ENCODE measurements at places on chromosomes 1 and 21.

DNA sequence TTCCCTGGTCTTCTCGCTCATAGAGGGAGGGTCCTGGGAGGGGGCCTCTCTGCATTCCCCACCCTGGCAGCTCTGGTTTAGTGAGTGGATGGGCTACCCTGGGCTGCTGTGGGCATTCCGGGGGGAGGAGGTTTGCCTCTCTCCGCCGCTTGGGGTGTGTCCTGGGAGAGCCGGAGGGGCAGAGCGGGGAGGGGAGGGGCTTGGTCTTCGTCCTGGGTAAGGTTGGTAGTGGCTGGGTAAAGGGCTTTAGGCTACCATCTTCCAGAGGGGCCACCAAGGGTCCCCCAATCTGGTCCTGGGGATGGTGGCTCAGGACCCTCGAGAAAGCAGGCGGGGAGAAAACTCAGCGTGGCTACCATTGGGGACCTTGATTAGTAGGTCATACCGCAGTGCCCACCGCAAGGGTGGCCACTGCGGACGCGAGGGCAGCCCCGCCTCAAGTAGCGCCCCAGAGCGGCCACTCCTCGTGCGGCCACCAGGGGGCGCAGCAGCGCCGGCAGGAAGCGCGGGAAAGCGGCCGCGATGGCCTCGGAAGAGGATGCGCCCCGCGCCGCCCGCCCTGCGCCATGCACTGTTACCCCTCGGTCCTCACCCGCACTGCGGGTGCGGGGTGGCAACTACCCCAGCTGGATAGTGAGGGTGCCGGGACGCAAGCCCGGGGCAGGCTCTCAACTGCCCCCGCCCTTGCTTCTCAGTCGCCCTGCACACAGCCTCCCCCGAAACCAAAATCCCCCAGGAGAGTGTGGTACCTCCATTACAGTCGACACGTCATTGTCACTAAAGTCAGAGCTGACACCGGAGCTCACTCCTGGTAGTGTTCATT is 44.1 kb upstream of the SLC25A33 start:
- H3K4me1 ChIP-seq, result no peaks in the 10 kb centered on the region
- peak overlapping the region; percentile 16 for H3K4me3 ChIP-seq
- no peak overlapping the region for H3K27ac ChIP-seq

DNA sequence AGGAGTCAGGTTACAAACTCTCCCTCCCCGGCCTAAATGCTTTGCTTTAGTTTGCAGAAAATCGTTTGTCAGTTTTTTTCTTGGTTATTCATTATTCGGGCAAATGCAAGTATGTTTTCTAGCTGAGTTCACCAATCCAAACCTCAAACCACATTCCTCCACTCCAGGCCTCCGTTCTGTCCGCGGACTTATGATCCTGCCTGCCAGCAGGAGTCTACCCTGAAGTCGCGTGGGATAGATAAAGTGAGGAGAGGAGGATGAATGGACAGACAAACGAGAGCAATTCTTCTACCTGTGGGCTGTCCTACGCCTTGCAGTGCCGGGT is 1.3 kb downstream of the ADAMTS1 start:
- DNase-seq, result no peak
- H3K27ac ChIP-seq, result peak overlapping the region; percentile 85
- no peaks in the 10 kb centered on the region for H3K27me3 ChIP-seq
- peaks cover 29% of the 10 kb centered on the region for H3K4me1 ChIP-seq
- peak overlapping the region; percentile 91 for H3K4me3 ChIP-seq

GRCh38 chr1:47510282-47510811 is 72.5 kb downstream of the FOXD2 start:
- H3K4me3 ChIP-seq, result no peak overlapping the region
- no peak overlapping the region for H3K27ac ChIP-seq
- H3K36me3 ChIP-seq, result no peaks in the 10 kb centered on the region
- H3K4me1 ChIP-seq, result no peaks in the 10 kb centered on the region
- no peak for DNase-seq

DNA sequence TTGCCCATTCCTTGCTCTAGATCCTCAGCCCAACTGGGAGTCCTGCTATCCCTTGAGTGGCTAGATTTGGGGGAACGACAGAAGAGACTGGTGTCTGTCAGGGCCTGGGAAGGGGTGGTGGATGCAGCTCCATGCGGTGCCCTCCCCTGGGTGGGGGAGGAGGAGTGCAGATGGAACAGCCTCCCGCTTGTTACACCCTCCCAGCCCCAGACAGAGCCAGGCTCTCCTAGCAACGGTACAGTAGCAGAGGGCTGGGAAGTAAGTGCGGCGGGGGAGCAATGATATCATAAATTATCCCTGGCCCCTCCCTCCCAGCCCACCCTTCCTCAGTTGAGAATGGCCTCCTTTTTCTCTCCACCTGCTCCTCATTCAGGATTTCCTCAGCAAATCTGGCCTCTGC is 37.2 kb downstream of the RHBG start:
- peaks cover 14% of the 10 kb centered on the region for H3K27me3 ChIP-seq
- no peak for DNase-seq
- H3K36me3 ChIP-seq, result no peaks in the 10 kb centered on the region
- H3K4me1 ChIP-seq, result peaks cover 2% of the 10 kb centered on the region
- no peak overlapping the region for H3K27ac ChIP-seq

GRCh38 chr1:51569284-51570062 is 47.4 kb upstream of the OSBPL9 start:
- no peaks in the 10 kb centered on the region for H3K27me3 ChIP-seq
- peaks cover 36% of the 10 kb centered on the region for H3K4me1 ChIP-seq
- H3K4me3 ChIP-seq, result no peak overlapping the region
- H3K36me3 ChIP-seq, result no peaks in the 10 kb centered on the region

- H3K4me1 ChIP-seq, result peaks cover 5% of the 10 kb centered on the region
- no peak overlapping the region for H3K4me3 ChIP-seq
- no peaks in the 10 kb centered on the region for H3K36me3 ChIP-seq
- no peak for DNase-seq
- no peaks in the 10 kb centered on the region for H3K27me3 ChIP-seq
Measured at GRCh38 chr1:43327549-43328292, 9.9 kb upstream of the MPL start.

GRCh38 chr1:11342621-11343032 is 69.6 kb downstream of the UBIAD1 start:
- no peaks in the 10 kb centered on the region for H3K27me3 ChIP-seq
- H3K4me3 ChIP-seq, result no peak overlapping the region
- peak overlapping the region; percentile 90 for H3K27ac ChIP-seq

DNA sequence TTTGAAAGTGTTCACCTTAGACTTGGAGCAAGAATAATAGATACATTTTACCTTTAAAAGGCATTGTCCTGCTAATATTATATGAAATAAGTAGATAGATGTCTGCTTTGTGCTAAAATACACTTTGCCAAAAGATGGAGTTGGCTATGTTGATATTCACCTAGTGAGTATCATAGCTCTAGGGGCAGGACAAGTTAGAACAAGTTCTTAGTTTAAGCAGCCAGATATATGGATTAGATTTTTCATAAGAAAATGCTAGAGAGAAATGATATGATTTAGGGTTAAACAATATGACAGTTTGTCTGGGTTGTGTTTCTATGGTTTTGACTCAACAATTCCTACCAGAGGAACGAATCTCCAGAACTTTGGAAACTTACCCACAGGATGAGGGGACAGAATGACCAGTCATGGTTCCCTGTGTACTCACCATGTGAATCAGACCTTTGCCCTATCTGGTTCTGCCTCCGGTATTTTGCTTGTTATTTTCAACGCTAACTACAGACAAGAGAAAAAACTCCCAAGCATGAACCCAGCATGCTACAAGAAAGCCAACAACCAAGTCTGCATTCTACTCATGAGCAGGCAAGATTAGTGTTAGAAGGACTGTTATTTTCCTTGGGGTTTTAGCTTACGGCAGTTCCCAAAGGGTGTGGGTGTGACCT is 1.7 kb downstream of the F5 start:
- H3K27ac ChIP-seq, result no peak overlapping the region

GRCh38 chr21:38356883-38357625 is 100.3 kb downstream of the KCNJ15 start:
- no peaks in the 10 kb centered on the region for H3K4me1 ChIP-seq
- no peak for DNase-seq
- no peak overlapping the region for H3K4me3 ChIP-seq
- no peak overlapping the region for H3K27ac ChIP-seq

GRCh38 chr1:4425892-4426291 is 228.5 kb upstream of the AJAP1 start:
- peak; percentile 44 for DNase-seq
- no peaks in the 10 kb centered on the region for H3K36me3 ChIP-seq
- no peaks in the 10 kb centered on the region for H3K4me1 ChIP-seq
- H3K4me3 ChIP-seq, result no peak overlapping the region
- no peak overlapping the region for H3K27ac ChIP-seq
- no peaks in the 10 kb centered on the region for H3K27me3 ChIP-seq

DNA sequence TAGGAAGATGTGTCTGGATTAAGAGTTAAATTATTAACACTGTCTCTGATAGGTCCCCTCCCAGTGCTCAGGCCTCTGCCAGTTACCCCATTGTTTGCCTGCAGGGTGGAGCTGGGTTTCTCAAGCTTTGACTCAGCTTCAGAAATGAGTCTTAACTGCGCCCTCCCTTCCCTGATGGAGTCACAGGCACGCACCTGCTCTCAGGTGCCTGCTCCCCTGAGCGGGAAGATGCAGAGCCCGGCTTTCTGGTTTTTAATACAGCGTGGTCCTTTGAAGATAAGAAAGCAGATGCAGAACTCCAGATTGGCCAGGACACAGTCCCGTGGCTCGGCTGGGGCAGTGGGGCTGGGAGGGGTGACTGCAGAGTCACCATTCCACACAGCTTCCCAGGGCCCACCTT is 3.2 kb upstream of the SPRR4 start:
- H3K27ac ChIP-seq, result no peak overlapping the region
- no peaks in the 10 kb centered on the region for H3K36me3 ChIP-seq
- no peak for DNase-seq
- H3K4me3 ChIP-seq, result no peak overlapping the region
- H3K27me3 ChIP-seq, result peaks cover 2% of the 10 kb centered on the region
- no peaks in the 10 kb centered on the region for H3K4me1 ChIP-seq

GRCh38 chr1:217911908-217912307 is 280.8 kb downstream of the SPATA17 start:
- H3K36me3 ChIP-seq, result no peaks in the 10 kb centered on the region
- no peak overlapping the region for H3K4me3 ChIP-seq
- no peak overlapping the region for H3K27ac ChIP-seq
- H3K4me1 ChIP-seq, result no peaks in the 10 kb centered on the region
- DNase-seq, result peak; percentile 56

GRCh38 chr21:42989816-42990650 is 15.7 kb downstream of the PKNOX1 start:
- no peaks in the 10 kb centered on the region for H3K36me3 ChIP-seq
- H3K27ac ChIP-seq, result no peak overlapping the region
- H3K4me1 ChIP-seq, result peaks cover 10% of the 10 kb centered on the region

Measured in SK-N-SH (cell line).